Stimulated activated CD8-positive, alpha-beta memory T cell treated with anti-CD3 and anti-CD28 coated beads, Interleukin-2, amount 100 ng/mL, for 1 hour (primary cell): ENCODE measurements at places on chromosomes 12 and 14.

DNA sequence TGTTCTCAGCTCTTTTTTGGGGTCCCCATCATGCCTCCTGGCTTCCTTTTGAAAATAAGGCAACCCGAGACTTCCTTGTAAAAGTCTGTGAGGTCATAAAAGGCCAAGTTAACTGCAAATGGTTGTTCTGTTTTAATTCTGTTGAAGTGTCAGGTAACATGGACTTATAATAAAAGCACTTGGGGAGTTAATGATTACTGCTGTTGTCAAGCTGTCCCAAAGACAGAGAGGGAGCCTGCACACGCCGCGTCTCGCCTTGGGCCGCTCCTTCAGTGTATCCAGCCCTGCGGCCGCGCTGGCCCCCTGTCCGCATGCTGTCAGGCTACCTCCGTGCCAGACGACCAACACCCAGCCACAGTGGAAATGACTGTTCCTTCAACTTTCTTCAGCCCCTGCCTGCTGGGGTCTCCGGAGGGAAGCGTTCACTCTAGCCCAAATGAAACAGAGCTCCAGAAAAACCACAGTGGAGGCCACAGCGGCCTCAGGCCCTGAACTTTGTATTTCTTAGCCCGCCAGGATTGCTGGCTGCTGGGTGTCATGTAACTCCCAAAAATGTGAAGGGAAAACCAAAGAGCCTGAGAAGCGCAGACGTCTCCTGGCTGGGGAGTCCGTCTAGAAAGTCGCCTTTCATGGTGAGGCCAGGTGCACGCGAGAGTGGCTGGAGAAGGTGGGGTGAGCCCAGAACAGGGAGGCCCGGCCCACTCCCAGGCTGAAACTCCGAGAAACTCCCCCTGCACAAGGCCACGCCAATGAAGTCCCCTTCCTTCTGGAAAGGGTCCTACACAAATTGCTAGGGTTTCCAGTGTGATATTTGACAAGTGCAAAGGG is 189.1 kb downstream of the ZFP36L1 start:
- no peak for DNase-seq

DNA sequence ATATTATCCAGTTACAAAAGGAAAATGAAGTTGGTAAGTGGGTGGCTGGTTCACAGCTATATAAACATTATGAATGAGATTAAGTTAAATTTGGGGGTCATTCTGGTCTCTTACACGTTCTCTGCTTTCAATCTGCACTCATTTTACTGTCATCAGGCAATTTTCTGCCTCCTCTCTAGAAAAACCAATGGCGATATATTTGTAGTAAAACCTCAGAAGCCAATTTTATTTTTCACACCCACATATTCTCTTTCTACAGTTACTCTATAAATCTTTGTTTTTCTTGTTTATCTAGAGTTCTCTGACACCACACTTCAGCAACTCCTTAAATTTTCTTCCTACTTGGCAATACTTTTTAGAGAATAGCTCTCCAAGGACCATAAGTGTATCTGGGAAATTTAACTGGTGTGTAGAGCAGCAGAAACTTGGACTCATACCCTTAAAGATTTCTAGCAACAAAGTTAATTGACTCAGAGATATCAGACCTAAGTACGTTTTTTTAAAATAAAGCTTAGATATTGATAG is 926.9 kb downstream of the TMTC2 start:
- no peak for DNase-seq

DNA sequence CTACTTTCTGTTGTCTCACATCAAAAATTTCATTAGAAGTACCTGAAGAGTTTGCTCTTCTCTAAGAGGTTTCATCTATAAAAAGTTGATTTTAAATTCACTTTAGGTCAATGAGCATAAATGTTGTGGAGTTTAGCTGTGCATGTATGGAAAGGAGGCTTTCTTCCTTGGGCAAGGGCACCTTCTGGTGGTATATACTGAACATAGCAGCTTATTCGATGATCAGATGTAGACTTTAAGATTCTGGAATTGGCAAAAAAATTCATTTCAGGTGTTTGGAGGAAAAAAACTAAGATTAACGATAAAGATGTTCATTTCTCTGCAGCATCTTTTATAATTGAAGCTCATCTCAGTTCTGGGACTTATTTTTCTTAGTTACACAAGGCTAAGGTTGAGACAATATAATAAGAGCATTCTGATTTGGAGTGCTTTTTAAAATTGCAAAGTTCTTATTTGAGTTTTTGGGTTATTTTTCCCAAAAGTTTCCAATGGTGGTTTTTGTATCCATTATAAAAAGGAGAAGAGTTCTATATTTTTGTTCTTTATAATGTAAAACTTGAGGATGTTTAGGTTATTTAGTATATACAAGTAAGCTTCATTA is 46.8 kb downstream of the TMEM117 start:
- no peak for DNase-seq

GRCh38 chr12:86521870-86522269 is 265.7 kb upstream of the MGAT4C start:
- DNase-seq, result no peak

- DNase-seq, result no peak
Observed at GRCh38 chr14:105494606-105494929, 3.5 kb downstream of the TEDC1 start.

GRCh38 chr12:120662879-120663278 is 22.5 kb downstream of the CABP1 start:
- no peak for DNase-seq

GRCh38 chr14:95484296-95484695 is 32.2 kb downstream of the SYNE3 start:
- no peak for DNase-seq

DNA sequence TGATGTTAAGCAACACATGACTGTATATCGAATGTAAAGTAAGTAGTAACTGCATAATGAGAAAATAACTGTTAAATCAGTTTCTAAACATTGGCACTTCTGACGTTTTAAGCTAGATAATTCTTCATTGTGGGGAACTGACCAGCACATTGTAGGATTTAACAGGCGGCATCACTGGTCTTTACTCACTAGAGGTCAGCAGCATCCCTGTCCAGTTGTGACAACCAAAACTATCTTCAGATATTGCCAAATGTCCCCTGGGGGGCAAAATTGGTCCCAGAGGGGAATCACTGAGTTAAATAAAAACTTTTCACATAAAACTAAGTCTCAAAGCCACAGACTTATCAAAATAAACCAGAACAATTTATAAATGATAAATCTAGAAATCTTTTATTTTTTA is 65.3 kb downstream of the BLTP3B start:
- DNase-seq, result no peak

- DNase-seq, result no peak
Observed at GRCh38 chr14:39342768-39343167, 89.5 kb downstream of the FBXO33 start.

DNA sequence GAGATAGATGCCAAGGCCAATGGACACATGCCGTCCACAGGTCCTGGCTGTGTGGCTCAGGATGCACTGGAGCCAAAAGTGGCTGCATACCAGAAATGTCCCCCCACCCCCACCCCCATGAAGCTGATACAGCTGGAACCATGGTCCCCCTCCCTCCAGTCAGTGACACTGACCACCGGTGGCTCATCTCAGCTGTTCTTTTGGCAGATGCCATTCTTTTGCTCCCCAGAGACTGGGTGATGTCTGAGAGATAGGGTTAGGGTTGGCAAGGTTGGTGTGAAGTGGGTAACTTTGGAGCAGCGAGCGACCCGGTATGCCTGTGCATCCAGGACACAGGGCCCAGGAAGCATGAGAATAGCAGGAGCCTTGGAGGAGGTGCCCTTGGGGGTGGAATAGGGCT is 285.6 kb downstream of the CACNA1C start:
- DNase-seq, result no peak

DNA sequence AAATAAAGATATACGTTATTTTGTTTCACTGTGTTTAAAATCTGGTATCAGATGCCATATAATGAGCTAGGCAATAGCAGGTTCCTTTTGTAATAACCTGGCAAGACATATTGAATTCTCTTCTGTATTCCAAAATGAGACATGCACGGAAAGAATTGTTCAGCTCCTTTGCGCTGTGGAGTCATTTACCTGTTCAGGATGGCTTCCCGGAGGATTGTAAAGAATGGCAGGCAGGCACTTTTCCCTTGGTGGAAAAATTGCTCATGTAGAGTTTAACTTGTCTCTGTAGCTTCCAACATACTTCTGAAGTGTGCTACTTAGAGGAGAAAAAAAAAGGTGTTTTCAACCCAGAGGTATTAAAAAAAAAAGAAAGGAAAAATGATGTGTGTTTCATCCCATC is 805.2 kb downstream of the GALC start:
- DNase-seq, result no peak

- no peak for DNase-seq
Observed at GRCh38 chr12:14167005-14167628, 185.7 kb upstream of the GRIN2B start.

DNA sequence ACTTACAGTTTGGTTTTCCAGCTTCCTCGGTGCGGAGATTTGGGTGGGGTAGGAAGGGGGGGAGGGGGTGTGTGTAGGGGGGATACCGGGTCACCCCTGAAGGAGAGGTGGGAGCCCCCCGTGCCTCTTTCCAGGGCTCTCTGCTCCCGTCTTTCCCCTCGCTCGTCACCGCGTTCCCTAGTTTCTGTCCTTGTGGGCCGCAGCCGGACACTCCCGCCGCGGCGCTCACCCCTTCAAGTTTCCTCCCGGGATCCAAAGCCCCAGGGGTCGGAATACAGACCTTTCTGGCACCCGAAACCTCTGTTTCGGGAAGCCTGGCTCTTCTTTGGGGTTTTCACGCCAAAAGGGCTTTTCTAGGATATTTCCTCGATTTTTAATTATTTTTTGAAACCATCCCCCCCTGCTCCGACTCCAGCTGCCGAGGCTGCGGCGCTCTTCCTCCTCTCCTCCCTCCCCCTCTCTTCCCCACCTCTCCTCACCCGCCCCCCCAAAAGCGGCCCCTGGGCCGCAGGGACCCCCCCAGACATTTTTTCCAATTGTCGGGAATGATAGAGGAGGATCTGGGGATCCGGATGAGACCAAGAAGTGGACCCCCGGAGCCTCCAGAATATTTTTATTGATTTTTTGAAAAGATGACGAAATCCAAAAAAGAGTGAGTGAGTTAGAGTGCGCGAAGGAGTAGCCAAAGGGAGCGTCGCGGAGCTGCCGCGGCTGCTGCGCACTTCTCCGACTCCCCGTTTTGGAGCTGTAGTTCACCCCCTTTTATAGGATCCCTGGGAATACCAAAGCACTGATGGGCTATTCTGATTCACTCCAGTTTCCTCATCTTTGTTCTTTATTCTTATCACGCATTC is 1.7 kb downstream of the CCND2 start:
- DNase-seq, result no peak

DNA sequence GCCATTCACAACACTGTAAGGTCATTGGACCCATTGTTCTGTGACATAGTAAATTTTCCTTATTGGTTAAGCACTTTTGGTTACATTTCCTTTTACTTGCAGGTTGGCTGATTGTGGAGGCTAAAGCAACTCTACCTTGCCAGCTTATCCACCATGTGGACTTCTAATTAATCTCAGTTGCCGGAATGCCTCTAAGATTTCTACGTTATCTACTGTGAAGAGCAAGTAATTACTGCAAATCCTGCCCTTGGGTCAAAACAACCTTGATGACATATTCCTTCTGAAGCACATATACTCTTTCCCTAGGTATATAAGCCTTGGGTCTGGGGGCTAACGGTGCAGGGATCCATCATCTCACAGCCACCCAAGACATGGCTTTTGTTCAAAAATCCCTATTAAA is 19.5 kb upstream of the MORN3 start:
- DNase-seq, result no peak

- DNase-seq, result no peak
Observed at GRCh38 chr12:13718271-13718670, 263.1 kb downstream of the GRIN2B start.

- no peak for DNase-seq
Observed at GRCh38 chr14:93135399-93135798, 19.7 kb upstream of the ITPK1 start.

DNA sequence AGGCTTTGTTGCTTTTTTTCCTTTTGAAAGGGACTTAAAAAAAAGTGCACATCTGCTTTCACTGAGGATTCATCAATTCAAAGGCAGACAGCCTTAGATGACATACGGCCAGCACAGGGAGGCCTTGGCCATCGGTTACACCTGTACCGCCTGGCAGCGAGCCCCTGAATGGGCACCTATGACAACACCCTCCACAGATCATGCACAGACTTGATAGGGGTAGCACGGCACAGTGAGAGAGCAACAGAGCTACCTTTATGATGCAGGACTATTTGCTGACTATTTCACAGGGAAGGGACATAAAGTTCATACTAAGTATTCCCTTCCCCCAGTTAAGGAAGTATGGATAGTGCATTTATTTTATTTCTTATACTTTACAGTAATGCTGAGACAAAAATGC is 137.9 kb upstream of the ARID2 start:
- no peak for DNase-seq

DNA sequence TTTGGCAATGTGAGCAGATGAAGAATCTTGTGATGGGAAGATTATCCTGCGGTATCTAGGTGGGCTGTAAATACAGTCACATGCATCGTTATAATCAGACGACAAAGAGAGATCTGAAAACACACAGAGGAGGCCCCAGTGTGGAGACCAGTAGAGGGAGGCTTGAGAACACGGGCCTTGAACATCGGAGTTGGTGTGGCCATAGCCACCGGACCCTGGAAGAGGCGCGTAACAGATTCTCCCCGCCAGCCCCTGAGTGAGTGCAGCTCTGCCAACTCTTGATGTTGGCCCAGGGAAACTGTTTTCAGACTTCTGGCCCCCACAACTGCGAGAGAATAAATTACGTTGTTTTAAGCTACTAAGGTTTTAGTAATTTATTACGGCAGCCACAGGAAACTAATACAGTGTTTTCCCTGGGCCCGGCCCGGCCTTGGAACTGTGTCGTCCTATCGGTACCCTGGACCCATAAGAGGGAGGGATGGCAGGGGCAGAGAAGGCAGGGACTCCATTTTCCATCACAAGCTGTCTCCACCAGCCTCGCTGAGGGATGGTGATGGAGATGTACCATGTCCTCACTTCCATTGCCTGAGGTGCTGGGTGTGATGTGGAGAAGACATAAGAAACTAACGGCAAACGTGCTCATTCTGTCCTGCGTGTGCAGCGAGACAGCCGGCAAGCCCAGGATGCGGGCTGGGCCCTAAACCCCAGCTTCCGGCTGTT is 91.6 kb downstream of the NTF3 start:
- no peak for DNase-seq

DNA sequence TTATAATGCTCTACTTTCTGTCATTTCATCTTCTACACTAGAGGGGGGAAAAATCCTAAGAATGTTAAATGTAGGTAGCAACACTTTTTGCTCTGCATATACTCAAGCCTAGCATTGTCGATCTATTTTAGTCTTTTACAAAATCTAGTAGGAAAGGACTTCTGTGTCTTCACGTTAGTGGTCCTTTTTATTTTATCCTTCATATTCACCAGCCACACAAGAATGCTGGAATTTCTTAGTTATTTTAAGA is 253.0 kb upstream of the FLRT2 start:
- no peak for DNase-seq

GRCh38 chr12:2944401-2945047 is 14.7 kb upstream of the TEAD4 start:
- DNase-seq, result peak; percentile 25

- DNase-seq, result no peak
Observed at GRCh38 chr12:79426121-79426520, 264.6 kb downstream of the PAWR start.

- no peak for DNase-seq
Observed at GRCh38 chr12:88453323-88453722, 126.9 kb downstream of the KITLG start.

GRCh38 chr12:2845280-2845679 is 10.4 kb upstream of the NRIP2 start:
- no peak for DNase-seq

- DNase-seq, result no peak
Observed at GRCh38 chr14:89237921-89238529, 179.0 kb downstream of the FOXN3 start.
